ENCODE measurements at places on chromosomes 2 and 18.

- DNase-seq = no peak
Observed at GRCh38 chr2:57111531-57111930, 927.7 kb downstream of the CCDC85A start.

GRCh38 chr2:230435431-230435830 is 19.4 kb downstream of the SP100 start:
- no peak for DNase-seq

DNA sequence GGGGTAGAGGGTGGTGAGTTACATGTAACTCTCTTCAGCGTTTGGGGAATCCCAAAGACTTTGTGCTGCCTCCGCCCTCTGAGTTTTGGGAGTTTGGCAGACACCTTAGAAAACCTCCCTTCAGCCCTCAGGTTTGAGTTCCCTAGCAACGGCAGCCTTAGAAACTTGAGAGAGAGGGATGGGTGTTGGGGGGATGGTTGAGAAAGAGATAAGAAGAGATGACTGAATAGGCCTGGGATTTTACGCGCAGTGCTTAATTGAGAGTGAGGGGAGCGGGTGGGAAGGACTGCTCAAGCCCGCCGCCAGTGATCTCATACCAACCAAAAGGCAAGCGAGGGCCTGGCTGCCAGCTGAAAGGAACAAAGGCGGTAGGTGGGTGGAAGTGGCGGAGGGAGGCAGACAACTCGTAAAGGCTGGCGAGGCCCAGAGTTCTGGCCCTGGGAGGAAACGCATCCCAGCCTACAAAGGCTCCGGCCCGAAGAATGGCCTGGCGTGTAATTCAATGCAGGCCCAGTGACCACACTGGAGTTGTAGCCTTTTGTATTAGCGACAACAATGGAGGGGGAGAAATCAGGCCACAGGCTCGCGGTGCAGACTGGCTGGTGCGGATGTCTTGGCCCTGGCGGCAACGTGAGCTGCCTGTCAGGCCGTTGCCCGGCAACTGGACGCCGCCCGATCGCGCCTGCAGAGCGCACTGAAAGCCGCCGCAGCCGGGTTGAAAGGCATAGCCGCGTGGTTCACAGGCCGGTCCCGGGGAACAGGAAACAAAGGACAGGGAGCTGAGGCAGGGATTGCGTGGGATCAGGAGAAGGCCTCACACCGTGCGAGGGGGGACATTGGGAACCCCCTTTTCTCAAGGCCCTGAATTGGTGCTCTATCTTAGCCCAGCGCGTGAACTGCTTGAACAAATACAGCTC is 39.9 kb upstream of the DARS1 start:
- DNase-seq = peak; percentile 34

DNA sequence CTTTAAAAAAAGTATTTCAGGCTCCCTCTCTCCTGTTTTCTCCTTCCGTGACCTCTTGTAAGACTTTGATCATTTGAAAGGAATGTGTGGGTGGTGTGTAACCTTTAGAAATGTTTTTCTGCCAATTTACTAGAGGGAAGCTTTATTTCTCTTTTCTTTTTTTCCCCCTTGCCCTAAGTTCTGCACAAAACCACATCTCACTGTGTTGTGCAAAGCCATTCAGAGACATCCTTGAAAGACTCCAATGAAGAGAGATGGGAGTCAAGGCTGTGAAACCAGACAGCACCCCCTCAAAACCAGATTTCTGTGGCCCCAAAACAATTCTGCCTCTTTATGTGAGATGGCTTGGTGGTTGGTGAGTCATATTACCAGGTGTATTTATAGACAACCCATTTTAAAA is 184.6 kb upstream of the ERBB4 start:
- DNase-seq = no peak

GRCh38 chr2:128868686-128869551 is 550.3 kb upstream of the HS6ST1 start:
- no peak for DNase-seq

- no peak for DNase-seq
Observed at GRCh38 chr2:63977904-63978303, 41.3 kb downstream of the VPS54 start.

DNA sequence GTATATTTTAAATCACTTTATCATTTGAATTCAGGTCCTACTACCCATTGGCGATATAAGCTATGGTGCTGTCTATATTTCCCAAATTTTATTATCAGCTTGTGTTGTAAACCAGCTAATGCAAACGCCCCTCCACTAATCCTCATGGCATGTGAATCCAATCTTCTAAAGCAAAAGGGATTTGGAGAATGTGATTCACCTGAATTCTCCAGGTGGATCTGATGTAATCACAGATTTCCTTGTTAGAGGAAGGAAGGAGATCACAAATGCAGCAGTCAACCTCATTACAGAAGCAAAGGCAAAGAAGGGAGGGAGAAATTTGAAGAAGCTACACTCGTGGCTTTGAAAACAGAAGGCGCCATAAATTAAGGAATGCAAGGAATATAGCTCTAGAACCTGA is 431.1 kb upstream of the CDH19 start:
- no peak for DNase-seq

DNA sequence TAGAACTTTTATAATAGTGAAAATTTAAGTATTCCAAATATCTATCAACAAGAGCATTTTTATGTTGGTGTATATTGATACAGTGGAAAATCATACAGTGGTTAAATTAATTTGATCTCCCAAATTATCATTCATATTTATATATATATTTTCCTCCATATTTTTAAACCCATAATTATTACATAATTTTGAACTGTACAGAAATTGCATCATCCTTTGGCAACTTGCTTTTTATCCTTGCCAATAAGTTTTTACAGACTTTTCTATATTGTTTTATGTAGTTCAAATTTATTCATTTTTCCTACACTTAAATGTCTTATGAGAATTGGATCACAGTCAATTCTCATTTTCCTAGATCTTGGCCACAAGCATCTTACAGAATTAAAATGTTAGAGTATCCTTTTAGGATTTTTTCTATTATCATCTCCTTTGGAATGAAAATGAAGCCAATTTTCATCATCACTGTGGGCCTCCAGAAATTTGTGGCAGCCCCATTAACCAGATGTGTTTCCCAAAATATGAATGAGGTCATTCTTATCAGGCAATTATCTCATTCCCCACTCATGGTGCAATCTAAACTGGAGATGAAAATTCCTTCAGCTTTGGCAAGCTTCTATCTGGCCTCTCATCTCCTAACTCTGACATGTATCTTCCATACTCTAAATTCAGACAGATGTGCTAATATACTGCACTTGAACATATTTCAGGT is 94.2 kb upstream of the DLGAP1 start:
- DNase-seq = no peak

- DNase-seq = no peak
Observed at GRCh38 chr2:31258351-31258750, 24.4 kb downstream of the EHD3 start.

DNA sequence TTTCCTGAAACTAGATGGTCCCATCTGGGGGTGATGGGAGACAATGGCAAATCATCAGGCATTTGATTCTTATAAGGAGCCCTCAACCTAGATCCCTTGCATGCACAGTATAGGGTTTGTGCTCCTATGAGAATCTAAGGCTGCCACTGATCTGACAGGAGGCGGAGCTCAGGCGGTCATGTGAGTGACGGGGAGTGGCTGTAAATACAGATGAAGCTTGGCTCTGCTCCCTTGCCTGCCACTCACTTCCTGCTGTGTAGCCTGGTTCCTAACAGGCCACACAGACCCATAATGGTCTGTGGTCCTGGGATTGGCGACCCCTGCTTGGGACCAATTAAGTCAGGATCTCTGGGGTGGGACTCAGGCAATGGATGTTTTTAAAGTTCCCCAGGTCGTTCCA is 293.4 kb downstream of the ZNF521 start:
- DNase-seq = no peak

DNA sequence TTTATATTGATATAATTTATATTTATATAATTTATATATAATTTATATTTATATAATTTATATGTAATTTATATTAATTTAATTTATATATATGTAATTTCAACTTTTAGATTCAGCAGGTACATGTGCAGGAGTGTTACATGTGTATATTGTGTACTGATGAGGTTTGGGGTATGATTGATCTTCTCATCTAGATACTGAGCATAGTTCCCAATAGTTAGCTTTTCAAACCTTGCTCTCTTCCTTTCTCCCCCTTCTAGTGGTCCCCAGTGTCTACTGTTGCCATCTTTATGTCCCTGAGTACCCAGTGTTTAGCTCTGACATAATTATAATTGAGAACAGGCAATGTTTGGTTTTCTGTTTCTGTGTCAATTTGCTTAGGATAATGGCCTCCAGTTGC is 1335.3 kb upstream of the CDH2 start:
- no peak for DNase-seq

- DNase-seq = no peak
Observed at GRCh38 chr2:217186668-217187159, 326.9 kb upstream of the TNP1 start.

- DNase-seq = no peak
Observed at GRCh38 chr2:145835665-145836064, 1315.7 kb upstream of the ZEB2 start.

All from suppressor macrophage treated with lipopolysaccharide for 1 hour (primary cell).